Testis (tissue), 5 donors: ENCODE measurements at places on chromosomes 16 and 17.

DNA sequence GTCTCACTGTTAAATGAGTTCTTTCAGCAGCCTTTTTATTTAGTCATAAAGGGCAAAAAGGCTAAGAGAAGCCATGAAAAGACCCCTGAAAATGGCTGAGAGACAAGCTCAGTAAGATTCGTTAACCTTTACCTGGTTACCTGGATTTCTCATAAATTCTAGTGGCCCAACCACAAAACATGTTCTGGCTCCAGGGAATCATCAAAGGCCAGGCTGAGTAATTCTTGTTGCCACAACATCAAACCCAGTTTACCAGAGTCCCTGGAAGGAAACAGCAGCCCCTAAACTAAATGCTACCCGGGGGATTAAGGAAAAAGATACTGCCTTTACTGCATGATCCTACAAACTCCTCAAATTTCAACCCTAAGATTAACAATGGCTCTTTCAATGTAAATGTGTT, 15.8 kb downstream of the CYTH1 start:
- DNase-seq, result no peak

DNA sequence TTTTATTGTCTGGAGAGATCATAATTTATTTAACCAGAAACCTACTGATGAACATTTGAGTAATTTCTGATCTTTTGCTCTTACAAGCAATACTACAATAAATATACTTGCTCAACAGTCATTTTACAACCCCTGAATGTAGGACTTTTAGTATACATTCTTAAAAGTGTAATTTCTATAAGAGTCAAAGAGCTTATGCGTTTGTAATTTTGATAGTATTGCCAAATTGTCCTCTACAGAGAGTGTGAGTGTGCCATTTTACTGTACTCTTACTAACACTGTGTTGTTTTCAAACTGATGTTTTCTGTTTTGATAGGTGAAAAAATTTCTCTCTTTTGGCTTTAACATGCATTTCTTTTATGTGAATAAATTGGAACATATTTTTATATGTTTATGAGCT, 139.1 kb downstream of the FTO start:
- DNase-seq, result no peak

DNA sequence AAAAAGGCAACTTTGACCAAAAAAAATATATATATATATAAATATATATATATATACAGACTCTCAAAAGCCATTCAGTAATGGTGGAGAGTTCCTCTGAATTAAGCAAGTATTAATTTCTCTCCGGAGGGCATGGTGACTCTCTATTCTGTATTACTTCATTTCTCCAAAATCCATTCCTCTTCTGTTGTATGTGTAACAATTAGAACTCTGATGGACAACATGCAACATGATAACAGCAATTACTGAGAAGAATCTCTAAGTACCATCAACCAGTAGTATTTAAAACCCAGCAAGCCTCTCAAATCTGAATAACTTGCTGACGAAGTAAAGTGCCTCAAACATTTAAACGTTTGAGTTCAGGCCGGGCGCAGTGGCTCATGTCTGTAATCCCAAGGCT, 2.3 kb downstream of the GRB2 start:
- no peak for DNase-seq

DNA sequence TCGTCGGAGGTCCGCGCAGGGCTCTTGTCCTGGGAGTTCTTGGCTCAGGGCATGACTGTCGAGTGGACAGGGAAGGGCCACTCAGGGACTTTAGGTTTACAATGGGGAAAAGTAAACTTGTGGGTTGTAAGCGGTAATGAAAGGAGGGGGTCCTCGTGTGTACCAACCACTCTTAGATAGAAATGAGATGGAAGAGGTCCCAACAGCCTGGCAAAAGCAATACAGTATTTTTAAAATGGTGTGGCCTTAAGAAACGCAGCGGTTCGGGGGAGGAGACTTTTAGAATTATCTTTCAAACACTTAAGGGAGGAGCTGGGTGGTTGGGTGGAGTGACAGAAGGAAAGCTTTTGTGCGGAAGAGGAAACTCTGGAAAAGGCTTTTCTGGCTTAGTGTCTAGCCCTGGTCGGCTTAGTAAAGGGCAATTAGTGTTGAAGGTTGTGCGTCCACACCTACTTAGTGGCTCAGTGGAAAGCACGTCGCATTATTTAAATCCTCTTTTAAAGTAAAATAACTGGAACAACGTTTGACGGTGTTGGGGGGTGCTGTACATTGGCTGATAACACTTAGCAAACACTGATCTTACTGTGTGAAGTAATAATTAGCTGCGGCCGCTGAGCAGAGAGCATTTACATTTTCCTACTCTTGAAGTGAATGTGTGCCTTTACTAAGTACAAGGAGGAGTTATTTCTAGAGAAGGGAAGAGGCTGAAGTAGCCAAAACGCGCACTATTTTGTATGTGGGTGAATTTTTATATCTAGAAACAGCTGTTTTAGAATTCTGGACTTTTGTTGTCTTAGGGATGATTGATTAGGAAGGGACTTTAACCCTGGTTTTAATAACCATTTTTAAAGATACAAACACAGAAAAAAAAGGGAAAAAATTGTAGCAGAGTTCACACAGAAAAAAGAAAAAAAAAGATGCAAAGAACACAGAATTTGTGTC, 1.0 kb downstream of the WSB1 start:
- peak; percentile 91 for DNase-seq

GRCh38 chr17:55652825-55653224, 69.8 kb downstream of the TMEM100 start:
- DNase-seq, result no peak
